ENCODE measurements at places on chromosomes 7 and 10.

GRCh38 chr7:494906-495305 lies 24.7 kb downstream of the PDGFA start:
- no peak for DNase-seq

DNA sequence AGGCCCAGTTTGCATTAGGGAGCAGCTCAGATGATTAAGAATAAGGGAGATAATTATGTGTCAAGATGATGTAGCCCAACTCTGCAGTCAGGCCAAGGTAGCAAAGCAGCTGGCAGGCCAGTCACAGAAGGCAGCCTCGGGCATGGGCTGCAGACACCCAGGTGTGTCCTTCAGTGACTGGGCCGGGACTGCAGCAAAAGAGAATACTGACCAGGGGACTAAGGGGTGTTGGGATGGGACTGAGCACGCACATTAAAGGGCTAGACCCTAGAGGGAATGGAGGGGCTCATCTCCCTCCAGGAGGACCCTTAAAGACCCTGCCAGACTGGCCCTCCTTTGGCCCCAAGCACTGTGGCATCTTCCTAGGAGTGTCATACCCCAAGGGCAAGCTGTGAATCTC lies 38.7 kb downstream of the PAX2 start:
- no peak for DNase-seq

GRCh38 chr10:123995461-123996131 lies 97.8 kb downstream of the CHST15 start:
- no peak for DNase-seq

DNA sequence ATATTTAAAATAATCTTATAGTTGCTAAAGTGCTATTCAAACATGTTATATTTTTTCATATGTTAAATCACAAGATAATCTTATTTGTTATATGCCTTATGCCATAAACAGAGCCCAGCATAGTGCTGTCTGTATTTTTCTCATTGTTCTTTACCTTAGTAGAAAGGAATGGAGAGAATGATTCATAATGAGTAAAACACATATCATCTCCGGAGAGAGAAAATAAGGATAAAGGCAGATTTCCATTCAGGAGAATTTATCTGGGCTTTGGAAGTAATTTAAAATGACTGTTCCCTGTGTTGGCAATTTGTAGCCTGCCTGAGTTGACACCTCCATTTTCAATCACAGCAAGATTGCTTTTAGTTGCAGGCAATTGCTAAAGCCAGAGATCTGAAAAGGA lies 30.2 kb downstream of the CHN2 start:
- no peak for DNase-seq

- DNase-seq: no peak
Measured at GRCh38 chr7:23470330-23471105, at the start of gene IGF2BP3. TSS of gene IGF2BP3 (minus strand) at chr7:23470491. CDS start at chr7:23470110, 381 bp downstream.
